ENCODE measurements at places on chromosomes 1 and 21.

DNA sequence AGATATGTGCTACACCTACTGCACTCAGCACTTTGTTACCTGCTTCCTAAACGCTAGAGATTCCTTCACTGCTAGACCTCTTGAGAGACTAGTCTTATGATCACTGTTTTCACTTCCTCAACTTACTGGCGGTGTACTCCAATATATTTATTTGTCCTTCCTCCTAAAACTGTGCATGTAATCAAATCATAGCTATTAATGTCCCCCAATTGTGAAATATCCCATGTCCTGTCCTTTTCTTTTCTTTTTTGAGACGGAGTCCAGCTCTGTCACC lies 3.4 kb downstream of the SOAT1 start:
- no peak for DNase-seq

DNA sequence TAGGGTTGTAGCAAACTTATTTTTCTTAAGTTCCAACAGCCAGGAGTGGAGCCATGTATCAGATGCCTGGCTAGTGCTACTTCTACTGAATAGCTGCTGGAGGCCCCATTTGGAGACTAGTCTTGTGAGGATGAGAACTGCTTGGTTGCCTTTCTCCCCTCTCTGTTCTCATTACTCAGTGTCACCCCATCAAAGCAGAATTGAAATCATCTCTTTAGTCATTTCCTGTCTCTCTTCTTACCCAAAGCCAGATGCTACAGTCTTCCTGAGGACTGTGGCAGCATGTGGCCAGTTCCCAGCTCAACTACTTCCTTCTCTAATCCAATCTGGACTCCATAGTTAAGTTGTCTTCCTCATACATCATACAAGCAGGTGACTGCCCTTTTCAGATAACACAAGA lies 197.5 kb downstream of the BRINP2 start:
- DNase-seq: no peak

- no peak for DNase-seq
These were observed 147.3 kb upstream of the VAMP3 start for GRCh38 chr1:7623842-7624241.

DNA sequence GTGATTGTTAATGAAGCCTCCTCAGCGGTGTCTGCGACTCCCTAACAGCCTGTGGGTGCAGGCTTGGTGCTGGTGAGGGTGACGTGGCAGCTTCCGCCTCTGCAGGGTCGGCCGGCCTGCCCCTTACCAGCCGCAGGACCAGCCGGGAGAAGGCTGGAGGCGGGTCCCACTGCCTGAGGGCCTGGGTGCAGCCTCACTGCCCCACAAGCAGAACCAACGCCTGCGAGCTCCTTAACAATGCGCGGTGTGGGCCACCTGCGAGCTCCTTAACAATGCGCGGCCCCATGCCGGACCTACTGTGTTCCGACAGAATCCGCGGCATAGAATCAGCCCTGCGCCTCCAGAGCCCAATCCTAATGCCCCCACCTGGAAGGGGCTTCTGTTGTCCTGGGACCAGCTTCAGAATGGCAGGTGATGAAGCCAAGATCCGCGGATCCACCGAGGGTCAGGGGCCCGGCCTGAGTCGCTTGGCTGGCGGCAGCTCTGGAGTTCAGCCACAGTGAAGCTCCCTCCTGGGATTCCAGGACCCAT lies 54.4 kb upstream of the AJAP1 start:
- DNase-seq: no peak

DNA sequence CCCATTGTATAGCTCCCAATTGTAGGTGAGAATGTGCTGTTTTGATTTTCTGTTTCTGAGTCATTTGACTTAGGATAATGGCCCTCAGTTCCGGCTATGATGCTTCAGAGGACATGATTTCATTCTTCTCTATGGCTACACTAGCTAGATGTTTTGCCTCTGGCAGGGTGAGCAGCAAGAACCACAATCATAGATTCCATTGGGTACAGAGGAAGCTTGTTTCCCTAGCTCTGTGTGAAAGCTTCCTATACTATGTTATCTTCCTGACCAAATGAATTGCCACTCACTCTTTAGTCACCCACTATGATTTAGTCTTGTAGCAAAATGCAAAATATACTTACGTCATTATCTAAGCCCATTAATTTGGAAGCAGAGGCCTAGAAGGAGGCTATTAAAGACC lies 616.3 kb downstream of the PLA2G4A start:
- DNase-seq: no peak

DNA sequence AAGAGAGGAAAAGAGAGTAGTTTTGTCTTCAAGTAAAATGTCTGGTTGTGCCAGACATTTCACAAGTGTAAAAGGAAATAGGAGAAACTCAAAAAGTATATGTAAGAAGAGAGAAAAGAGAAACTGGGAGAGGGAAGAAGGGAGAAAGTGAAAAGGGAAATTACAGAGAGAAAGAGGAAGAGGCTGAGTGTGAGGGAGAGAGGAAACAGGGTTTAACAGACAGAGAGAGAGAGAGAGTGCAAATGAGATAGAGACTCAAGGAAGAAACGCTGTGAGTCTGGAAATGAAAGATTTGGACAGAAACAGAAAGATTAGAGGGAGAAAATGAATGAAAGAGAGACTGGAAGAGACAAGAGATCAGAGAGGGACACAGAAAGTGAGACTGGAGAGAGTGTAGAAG lies 806.2 kb downstream of the PLA2G4A start:
- DNase-seq: no peak

DNA sequence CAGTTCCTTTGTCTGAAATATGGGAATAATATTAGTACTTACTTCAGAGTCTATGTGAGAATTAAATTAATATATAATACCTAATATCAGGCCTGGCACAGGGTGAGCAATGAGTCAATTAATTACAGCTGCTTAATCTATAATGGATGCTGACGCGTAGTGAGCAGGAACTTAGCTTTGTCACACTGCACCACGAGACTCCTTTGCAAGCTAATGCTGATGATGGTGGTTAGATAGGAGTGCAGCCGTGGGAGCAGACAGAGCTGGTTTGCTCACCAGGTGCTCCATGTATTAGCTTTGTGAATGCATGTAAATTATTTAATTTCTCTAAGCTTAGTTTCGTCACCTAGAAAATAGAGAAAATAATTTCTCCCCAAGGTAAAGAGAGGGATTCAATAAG lies 35.1 kb downstream of the KCNJ15 start:
- DNase-seq: no peak

- no peak for DNase-seq
These were observed 139.9 kb downstream of the GALNT2 start for GRCh38 chr1:230206976-230207375.

- DNase-seq: peak; percentile 28
These were observed 4.0 kb upstream of the SAMSN1 start for GRCh38 chr21:14550135-14550534.

DNA sequence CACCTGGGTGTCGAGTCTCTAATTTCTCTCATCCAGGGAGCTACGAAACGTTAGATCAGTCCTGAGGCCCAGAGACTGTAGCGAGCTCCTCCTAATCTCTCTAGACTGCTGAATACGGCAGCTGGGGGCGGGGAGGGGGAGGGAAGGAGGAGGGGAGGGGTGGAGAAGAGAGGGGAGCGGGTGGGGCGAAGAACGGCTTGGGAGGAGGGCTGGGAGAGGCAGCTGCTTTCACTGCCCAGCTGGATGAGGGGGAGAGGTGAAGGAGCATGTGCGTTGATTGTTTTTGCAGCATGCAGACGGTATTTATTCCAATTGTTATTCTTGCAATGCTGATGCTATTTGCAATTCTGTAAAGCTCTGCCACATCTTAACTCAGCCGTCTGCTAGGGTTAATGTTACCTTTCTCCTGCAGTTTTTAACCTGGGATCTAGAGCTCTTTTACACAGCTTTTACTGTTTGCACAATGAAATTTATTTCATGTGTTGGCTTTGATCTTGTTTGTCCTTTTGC lies 790 bp downstream of the DNAJC6 start:
- DNase-seq: no peak

- no peak for DNase-seq
These were observed 570.2 kb upstream of the BEND5 start for GRCh38 chr1:49346767-49347349.

DNA sequence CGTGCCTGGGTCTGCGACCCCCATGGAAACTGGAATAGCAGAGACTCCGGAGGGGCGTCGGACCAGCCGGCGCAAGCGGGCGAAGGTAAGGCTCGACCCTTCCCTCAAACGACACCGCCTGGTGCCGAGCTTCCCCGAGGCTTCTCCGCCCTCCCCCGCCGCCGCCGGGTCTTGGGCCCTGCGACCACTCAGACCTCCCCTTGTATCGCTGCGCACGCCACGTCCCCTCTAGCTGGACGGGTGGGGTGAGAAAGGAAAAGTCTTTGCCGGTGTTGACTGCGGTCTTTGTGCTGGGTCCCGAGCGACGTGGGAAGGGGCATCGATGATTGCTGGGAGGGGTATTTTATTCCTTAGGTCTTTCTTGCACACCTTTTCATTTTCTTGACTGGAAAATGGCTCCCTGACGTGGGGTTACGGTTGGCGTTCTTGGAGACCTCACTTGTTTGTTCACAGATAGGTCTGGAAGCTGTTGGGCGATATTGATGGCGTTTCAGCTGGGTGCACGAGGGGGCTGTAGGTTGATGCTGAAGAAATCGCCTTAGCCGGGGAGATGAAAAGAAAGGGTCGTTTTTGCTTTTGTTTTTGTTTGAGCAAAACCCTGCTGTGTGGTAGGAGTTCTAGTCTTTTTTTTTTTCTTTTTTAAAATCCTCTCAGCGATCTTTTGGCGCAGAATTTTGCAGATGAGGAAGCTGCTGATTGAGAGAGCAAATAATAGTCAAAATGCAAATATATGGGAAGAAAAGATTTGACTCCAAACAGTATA lies 776 bp downstream of the KDM1A start:
- DNase-seq: no peak

GRCh38 chr1:64440183-64440826 lies 29.6 kb upstream of the CACHD1 start:
- DNase-seq: no peak

GRCh38 chr1:150521196-150521968 lies 5.8 kb downstream of the FALEC start:
- no peak for DNase-seq

GRCh38 chr1:241844593-241844992 lies 3.4 kb upstream of the EXO1 start:
- DNase-seq: no peak

GRCh38 chr1:44472620-44473525 lies 67.8 kb downstream of the RNF220 start:
- DNase-seq: no peak

DNA sequence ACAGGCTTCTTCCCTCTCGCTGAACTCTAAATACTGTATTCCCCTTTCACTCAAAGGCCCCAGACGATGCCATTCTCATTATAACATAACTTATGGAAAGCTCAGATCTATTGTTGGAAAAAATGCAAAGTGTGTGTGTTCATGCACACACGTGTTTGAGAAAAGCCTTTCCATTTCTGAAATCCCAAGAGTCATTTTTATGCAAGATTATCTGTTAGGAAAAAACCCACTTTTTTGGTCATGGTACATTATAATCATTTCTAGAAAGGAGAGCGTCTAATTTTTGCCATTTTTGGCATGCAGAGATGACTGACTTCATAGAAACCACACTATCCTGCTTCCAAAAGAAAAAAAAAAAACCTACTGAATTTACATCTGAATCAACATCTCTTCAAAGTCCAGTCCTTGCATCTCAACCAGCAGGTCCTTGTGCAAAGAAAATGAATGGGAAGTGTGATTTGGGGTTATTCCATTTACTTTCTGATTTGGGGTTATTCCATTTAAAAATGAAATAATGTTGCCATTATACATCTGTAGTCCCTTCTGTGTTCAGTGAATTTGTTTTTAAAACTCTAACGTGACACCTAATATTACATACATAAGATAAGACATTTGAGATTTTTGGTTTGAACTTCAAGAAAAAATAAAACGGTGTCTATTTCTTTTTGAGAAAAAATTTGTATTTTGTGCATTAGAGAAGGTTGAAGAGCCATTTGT lies 150.3 kb downstream of the DHRS3 start:
- no peak for DNase-seq

GRCh38 chr1:51871351-51871975 lies 7.1 kb downstream of the NRDC start:
- DNase-seq: no peak

GRCh38 chr21:34770576-34770975 lies 101.8 kb downstream of the CLIC6 start:
- DNase-seq: no peak

DNA sequence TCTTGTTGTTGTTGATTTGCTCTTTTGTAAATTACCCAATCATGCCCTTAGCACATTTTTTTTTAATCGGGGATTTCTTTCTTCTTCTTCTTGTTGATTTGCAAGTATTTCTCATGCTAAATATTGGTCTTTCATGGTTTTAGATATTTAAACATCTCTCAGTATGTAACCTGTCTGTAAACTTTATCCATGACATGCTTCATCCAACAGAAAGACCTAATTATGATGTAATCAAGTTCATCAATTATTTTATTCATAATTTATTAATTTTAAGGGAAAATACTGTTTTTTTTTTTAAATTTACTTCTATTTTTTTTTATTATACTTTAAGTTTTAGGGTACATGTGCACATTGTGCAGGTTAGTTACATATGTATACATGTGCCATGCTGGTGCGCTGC lies 69.8 kb downstream of the TNFSF18 start:
- DNase-seq: no peak

DNA sequence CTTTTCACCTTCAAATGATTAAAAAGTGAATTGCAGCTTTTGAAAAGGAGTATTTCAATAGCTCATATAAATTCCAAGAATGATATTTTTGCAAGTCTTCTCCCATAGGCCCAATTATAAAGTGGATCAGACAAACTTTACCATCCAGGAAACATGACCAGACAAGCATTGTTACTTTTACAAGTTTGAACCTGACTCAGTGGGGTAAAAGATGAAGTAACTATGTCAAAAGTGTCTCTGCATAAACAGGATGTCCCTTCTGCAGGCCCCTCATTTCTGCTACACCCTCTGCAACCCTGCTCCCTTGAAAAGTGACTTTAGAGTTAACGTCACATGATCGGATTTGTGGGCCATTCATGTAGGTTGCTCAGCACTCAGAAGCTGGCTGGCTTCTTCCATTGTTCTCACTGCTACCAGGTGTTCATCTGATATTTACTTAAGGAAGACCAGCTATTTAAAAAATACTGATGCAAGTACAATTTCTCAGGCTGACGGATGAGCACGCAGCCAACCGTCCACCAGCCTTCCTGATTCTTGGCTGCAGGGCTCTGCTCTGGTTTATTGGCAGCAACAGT lies 32.3 kb downstream of the URB1 start:
- DNase-seq: no peak

DNA sequence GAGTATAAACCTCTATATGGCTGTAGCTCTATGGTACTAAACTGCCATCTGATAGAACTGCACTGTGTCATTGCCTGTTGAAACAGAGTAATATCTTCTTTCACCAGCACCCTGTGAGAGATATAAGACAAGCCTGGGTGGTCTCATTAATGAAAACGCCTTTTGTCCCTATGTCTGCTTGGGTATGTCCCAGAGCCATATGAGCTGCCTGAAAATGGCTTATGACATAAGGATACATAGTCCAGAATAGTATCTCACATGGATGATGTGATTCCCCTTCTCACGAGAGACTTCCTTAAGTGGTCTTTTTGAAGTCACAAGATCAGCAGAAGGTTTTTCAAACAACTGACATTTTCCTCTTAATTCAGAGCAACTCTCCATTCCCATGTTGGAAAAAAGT lies 7.3 kb upstream of the TMCC2 start:
- no peak for DNase-seq

Data from CD4-positive, alpha-beta T cell treated with Interferon alpha-2 for 1 hour (primary cell).